ENCODE measurements at places on chromosomes 1 and 21. TPM values are rescaled to one million over a fixed set of nuclear protein-coding genes. Genes with fewer than 3 reads are reported as not detected.

DNA sequence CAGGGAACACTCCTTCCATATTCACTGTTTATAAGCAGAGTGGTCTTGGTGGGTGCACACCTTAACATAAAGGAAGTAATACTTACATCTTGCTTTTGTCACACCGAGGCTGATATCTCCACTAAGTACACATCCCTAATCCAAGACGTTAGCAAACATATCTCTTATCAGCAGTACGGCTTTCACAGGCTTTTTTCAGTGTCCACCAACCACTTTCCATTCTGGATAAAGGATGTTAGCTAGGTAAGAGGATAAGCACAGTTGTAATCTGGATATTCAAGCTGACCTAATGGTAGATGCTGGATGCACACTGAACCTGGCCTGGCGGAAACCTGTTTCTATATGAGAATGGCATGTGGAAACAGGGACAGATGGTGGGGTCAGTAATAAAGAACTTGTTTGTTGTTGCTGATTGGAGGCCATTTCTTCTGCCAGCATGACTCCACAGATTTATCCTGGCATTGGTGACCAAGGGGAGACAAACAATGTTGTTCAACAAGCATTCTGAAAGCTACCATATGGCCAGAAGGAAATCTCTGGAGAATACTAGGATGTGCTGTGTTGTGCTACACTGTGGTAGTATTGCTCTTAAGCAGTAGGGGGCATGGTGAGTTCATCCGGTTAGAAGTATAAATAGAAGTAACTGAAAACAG lies 416.4 kb downstream of the PTBP2 start:
- DNase-seq, result peak; percentile 13

MAP3K21 gene
- total RNA-seq, result 0.94 TPM

- no peak for DNase-seq
These were observed 685.9 kb downstream of the MATN1 start for GRCh38 chr1:30037251-30038118.

GIPC2 gene
- 0.57 TPM for total RNA-seq

UBL4B gene
- not detected for total RNA-seq

OR2G6 gene
- not detected for total RNA-seq

DNA sequence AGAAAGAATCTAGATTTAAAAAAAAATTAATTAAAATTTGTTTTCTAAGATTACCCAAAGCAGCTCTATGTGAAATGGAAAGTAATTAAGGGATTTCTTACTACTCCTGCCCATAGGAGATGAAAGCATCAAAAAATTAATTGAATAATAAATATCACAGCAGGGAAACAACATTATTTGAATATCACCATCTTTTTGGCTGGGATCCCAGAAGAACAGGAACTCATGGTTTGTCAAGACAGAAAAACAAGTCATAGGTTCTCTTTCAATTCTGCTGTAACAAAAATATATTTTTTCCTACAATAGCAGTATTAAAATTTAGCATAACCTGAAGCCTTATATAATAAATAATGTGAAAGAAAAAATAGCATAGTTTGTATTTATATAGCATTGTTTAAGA lies 1713.4 kb downstream of the NCAM2 start:
- no peak for DNase-seq

GRCh38 chr1:213561870-213562269 lies 425.9 kb upstream of the PROX1 start:
- no peak for DNase-seq

DNA sequence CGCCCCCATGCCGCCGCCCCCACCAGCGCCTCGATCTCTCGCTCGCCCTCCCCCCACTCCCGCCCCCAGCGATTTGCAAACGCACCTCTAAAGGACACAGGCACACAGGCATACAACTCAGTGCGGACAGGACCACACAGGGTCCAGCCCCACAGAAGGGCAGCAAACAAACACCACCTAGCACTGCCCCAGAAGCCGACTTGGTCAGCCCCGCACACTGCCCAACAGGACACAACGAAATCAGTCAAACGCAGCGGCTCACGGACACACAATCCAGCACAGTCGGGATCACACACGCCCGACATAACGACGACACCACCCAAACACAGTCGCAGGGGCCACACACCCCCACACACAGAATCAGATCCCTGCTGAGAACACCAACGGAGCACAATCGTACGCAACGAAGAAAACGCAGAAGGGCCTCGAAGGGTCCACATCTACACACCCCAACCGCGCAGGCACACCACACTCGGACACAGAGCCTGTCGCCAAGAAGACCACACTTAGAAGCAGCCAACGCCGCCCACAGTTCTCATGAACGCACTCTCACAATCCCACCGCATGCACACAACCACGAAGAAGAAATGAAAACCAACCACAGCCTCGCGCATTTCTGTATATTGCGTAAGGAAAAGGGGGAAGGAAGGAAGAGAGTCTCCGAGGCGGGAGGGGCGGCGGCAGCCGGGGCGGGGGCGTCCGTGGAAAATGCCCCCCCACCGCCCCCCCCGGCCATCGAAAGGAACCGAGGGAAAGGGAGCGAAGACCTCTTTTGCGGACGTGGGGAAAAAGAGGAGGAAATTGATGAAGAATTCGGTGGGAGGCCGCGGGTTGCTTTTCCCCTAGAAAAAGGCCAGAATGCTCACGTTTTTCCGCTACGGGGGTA lies 481 bp downstream of the TAL1 start:
- no peak for DNase-seq

KIRREL1 gene
- not detected for total RNA-seq

FBLIM1 gene
- 0.54 TPM for total RNA-seq

DNA sequence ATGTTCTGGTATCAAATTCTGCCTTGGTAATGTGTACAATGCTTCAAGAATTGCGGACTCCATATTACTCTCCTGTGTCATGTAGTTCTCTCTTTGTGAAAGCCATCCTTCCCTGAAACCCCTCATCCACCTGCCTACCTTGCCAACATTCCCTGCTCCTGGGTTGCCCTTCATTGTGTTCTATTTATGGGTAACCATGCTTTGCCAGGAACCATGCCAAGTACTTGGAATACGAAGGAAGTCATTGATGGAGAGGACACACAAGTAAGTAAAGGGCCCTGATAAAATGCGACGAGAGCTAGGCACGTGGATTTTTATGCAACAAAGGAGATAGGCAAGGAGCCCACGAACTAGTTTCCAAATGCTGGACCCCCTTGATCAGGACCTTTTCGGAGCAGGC lies 300.8 kb downstream of the DISC1 start:
- DNase-seq, result no peak

- DNase-seq, result no peak
These were observed 5.8 kb upstream of the MPZL1 start for GRCh38 chr1:167716000-167716271.

GRCh38 chr1:175129182-175129581 lies 61.5 kb downstream of the TNN start:
- no peak for DNase-seq

DNA sequence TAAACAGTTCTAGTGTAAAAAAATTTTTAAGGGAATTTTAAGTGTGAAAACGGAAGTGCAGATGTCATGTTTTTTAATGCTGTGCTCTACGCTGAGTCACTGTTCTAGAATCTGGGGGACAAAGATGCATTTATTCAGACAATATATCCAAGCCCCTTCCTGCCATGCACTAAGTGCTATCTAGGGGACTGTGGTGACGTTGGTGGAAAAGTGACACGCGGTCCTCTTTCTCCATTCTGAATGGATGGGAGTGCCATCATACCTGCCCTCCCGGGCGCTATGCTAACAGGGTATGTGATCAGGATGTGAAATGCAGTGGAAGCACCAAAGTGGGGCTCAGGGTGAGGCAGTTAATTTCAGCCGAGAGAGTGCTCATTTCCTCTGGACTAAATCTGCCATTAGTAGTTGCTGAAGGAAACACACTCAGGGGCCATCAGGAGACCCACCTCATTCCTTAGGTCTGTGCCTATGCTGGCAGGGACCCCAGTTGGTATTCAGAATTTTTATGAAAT lies 6.6 kb downstream of the C1orf226 start:
- DNase-seq, result no peak

Measured in naive thymus-derived CD4-positive, alpha-beta T cell (primary cell).